Cerebellum (tissue), 4 donors: ENCODE measurements at places on chromosomes 16 and 17. TPM values are rescaled to one million over a fixed set of nuclear protein-coding genes. Genes with fewer than 3 reads are reported as not detected.

HOXB7 gene
- not detected for total RNA-seq

TBC1D3H gene
- total RNA-seq, result not detected

MMP15 gene
- total RNA-seq, result 14.3 TPM

PRSS33 gene
- total RNA-seq, result not detected

KRT27 gene
- total RNA-seq, result 0.18 TPM

ZACN gene
- not detected for total RNA-seq

NPB gene
- 2.8 TPM for total RNA-seq

GNAO1 gene
- 71.6 TPM for total RNA-seq

CLEC3A gene
- not detected for total RNA-seq

SOST gene
- total RNA-seq, result not detected

EZH1 gene
- total RNA-seq, result 38.0 TPM

PHOSPHO1 gene
- total RNA-seq, result 2.6 TPM

ADAMTS18 gene
- total RNA-seq, result 4.7 TPM
